ENCODE measurements at places on chromosomes 4 and X. TPM values are rescaled to one million over a fixed set of nuclear protein-coding genes. Genes with fewer than 3 reads are reported as not detected.

Gene GLUD2
- 0.23 TPM for total RNA-seq

- H3K27ac ChIP-seq = no peak overlapping the region
- H3K4me1 ChIP-seq = no peaks in the 10 kb centered on the region
- no peak for DNase-seq
- H3K36me3 ChIP-seq = no peaks in the 10 kb centered on the region
- H3K27me3 ChIP-seq = no peaks in the 10 kb centered on the region
Measured at GRCh38 chrX:3435057-3435456, 88.6 kb upstream of the MXRA5 start.

Gene MAGEH1
- total RNA-seq = 18.9 TPM

Gene GABRQ
- total RNA-seq = 0.14 TPM

DNA sequence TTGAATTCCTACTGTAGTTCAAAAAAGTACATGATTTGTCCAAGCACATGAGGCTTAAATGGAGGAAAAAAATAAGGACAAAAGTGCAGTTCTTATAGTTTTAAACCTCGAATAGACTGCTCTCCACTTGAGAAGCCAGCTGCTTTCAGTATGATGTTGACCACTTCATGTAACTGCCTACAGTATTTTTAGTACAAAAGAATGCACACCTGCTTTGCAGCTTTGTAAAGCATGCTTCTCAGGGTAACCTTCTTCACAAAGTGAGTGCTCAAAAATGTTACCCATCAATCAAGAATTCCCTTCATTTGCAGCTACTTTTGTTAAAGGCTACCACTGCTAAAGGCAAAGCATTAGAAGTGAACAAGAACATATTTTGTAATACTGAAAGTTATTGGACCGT, 83.4 kb upstream of the FAM47B start:
- no peak overlapping the region for H3K4me3 ChIP-seq
- no peak for DNase-seq
- no peak overlapping the region for H3K27ac ChIP-seq

Gene NKX1-1
- total RNA-seq = not detected

DNA sequence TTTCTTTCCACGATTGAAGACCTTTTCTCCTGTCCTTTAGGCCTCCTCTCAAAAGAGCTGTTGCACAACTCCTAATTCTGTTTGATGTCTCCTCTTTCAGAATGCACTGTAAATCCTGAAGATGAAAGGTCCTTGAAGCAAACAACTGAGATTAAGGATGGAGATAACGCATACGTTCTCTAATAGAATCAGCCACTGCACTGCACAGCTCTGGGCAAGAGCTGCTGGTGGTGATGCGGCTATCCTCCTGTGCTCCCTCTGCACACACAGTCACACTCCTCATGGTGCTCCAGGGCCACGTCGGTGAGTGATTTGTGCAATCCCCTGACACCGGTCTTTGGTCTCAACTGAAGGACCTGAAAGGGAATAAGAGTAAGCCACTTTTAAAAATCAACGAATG, 208.7 kb downstream of the PDGFC start:
- H3K36me3 ChIP-seq = no peaks in the 10 kb centered on the region
- H3K27ac ChIP-seq = no peak overlapping the region
- H3K4me1 ChIP-seq = no peaks in the 10 kb centered on the region
- no peaks in the 10 kb centered on the region for H3K27me3 ChIP-seq
- no peak overlapping the region for H3K4me3 ChIP-seq

- no peak overlapping the region for H3K4me3 ChIP-seq
- H3K27me3 ChIP-seq = peaks cover 30% of the 10 kb centered on the region
- no peaks in the 10 kb centered on the region for H3K36me3 ChIP-seq
- no peak for DNase-seq
- H3K27ac ChIP-seq = no peak overlapping the region
Measured at GRCh38 chrX:100717363-100717762, 14.6 kb downstream of the SYTL4 start.

GRCh38 chr4:26048950-26049349, 134.9 kb downstream of the SMIM20 start:
- H3K27me3 ChIP-seq = peaks cover 62% of the 10 kb centered on the region
- no peaks in the 10 kb centered on the region for H3K36me3 ChIP-seq
- H3K27ac ChIP-seq = no peak overlapping the region
- H3K4me1 ChIP-seq = peaks cover 14% of the 10 kb centered on the region

DNA sequence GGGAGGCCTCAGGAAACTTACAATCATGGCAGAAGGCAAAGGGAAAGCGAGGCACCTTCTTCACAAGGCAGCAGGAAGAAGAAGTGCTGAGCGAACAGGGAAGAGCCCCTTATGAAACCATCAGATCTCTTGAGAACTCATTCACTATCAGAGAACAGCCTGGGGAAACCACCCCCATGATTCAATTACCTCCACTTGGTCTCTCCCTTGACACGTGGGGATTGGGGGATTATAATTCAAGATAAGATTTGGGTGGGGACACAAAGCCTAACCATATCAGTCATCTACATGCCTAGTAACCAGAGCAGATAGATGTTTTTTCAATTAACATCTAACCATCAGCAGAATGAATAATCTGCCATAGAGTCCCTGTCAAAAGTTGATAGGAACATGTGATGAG, 30.4 kb downstream of the FAM13A start:
- no peak for DNase-seq
- no peak overlapping the region for H3K27ac ChIP-seq
- no peak overlapping the region for H3K4me3 ChIP-seq
- H3K4me1 ChIP-seq = peaks cover 9% of the 10 kb centered on the region
- no peaks in the 10 kb centered on the region for H3K27me3 ChIP-seq

Gene SPIN2A
- total RNA-seq = 0.72 TPM

Gene PALLD
- 13.5 TPM for total RNA-seq

GRCh38 chr4:66927937-66928336, 617.4 kb downstream of the CENPC start:
- no peak overlapping the region for H3K4me3 ChIP-seq
- H3K27me3 ChIP-seq = no peaks in the 10 kb centered on the region
- no peak for DNase-seq

DNA sequence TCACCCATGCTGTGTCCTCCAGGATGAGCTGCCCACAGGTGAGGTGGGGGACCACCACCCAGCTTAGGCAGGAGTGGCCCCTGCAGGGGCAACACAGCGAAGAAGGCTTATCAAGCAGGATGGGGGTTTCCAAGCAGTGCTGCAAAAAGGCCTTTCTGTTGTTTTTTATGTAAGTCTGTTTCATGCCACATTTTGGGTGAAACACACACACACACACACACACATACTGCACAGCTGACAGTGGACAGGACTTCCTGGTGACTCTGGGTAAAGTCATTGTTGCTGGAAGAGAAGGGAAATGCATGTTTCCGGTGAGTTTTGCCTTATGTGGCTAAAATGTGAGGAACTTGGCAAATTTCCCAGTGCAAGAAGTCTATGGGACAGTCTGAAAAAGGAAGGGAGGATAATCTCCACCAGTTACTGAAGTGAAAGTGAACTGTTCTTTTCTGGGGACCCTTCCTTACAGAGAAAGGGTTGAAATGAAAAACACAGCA, 119.2 kb downstream of the IRF2 start:
- no peaks in the 10 kb centered on the region for H3K36me3 ChIP-seq
- peaks cover 22% of the 10 kb centered on the region for H3K4me1 ChIP-seq
- H3K27ac ChIP-seq = no peak overlapping the region
- no peak overlapping the region for H3K4me3 ChIP-seq

Gene POF1B
- total RNA-seq = 0.12 TPM

Gene NFKB1
- 167 TPM for total RNA-seq

GRCh38 chrX:47563801-47564315, 2.9 kb downstream of the ARAF start:
- H3K27ac ChIP-seq = peak overlapping the region; percentile 89
- peaks cover 9% of the 10 kb centered on the region for H3K36me3 ChIP-seq
- no peaks in the 10 kb centered on the region for H3K27me3 ChIP-seq

Gene GPAT3
- total RNA-seq = 1.2 TPM

DNA sequence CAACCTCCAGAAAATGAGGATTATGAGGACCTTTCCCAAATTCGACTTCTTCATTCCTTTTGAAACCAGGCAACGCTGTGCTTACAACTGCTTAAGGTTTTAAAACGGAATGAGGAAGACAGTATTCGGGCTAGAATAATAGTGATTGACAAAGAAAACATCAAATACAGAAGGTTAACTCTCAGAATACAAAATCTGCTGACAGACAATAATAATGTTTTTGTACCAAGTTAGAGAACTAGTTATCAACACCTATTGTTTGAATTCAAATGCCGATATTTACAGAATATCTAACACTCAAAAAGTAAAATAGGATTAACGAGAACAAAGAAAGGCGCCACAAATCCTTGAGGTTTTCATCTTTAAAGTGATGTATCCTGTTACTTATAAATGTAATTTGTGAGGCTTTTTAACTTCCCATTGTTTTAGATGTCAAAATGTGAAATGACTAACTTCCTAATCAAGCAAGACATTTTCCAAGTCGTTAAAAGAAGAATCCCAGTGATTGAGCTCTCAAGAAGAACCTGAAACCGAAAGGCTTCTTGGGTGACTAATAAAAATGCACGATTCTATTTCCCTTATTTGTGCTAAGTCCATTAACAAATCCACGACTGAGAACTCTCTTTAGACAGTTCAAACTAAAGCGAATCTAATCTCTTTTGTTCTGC, 118.3 kb downstream of the SORBS2 start:
- no peak for DNase-seq
- H3K36me3 ChIP-seq = no peaks in the 10 kb centered on the region
- H3K27me3 ChIP-seq = no peaks in the 10 kb centered on the region
- no peaks in the 10 kb centered on the region for H3K4me1 ChIP-seq
- no peak overlapping the region for H3K27ac ChIP-seq

- no peaks in the 10 kb centered on the region for H3K36me3 ChIP-seq
- no peak overlapping the region for H3K27ac ChIP-seq
- no peak for DNase-seq
- no peak overlapping the region for H3K4me3 ChIP-seq
Measured at GRCh38 chrX:28756647-28757046, 169.4 kb downstream of the IL1RAPL1 start.

Gene GRID2
- not detected for total RNA-seq

Gene NOX1
- total RNA-seq = not detected

Gene CLDN34
- not detected for total RNA-seq

Gene TCEAL8
- 30.9 TPM for total RNA-seq

DNA sequence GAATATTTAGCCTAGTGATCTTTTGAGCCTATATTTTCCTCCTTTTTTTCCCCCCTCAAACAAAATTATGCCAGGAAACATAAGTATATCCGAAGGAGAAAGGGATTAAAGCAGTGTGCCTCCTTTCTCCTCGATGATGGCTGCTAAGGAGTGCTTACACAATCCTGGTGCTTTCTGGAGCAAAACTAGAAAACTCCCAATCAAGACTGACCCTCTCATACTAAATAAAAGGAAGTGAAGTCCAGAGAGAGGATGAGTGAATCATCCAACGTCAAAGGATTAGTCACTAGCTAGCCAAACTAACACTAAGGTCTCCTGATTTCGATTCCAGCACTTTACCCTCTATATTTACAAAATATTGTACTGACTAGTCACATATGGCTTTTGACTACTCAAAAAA, 146.8 kb downstream of the PPP3CA start:
- no peak overlapping the region for H3K27ac ChIP-seq
- no peak overlapping the region for H3K4me3 ChIP-seq
- H3K4me1 ChIP-seq = peaks cover 24% of the 10 kb centered on the region
- H3K27me3 ChIP-seq = no peaks in the 10 kb centered on the region
- no peak for DNase-seq

Gene HTN3
- total RNA-seq = not detected

DNA sequence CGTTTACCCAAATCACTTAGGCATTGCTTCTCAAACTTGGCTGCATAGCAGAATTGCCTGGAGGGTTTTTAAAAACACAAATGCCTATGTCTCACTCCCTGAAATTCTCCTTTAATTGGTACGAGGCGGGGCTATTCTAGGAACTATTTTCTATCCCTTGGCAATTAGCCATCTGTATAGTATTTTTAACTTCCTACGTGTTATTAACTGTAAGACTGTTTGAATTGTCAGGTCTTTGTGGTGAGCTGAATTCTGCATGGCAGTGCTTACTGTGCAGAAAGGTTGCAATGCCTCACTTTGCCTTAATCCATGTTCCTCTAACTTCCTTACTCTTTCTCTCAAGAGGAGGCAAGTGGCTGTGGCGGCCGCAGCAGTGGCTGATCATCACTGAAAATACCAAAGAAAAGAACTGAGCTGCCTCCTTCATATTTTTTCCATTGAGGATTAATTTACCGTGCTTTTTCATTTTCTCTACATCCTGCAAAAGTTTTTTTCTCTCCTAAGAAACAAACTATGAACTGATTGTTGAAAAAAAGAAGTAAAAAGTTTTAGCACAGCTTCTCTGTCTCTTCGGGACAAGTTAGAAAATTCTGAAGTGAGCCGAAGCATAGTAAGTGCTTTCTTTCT, at the start of gene SHROOM3:
SHROOM3 (plus strand) TSS at position 329 of the 627 bp plus-strand sequence. CDS start 824 bp downstream, outside the sequence.
- no peak within 1 kb of the TSS for H3K27ac ChIP-seq
- peaks cover 47% of the 10 kb centered on the region for H3K27me3 ChIP-seq
- H3K36me3 ChIP-seq = no peaks in the 10 kb centered on the region
- peaks cover 9% of the 10 kb centered on the region for H3K4me1 ChIP-seq
- H3K4me3 ChIP-seq = no peak within 1 kb of the TSS

Gene TMEM154
- 16.8 TPM for total RNA-seq

DNA sequence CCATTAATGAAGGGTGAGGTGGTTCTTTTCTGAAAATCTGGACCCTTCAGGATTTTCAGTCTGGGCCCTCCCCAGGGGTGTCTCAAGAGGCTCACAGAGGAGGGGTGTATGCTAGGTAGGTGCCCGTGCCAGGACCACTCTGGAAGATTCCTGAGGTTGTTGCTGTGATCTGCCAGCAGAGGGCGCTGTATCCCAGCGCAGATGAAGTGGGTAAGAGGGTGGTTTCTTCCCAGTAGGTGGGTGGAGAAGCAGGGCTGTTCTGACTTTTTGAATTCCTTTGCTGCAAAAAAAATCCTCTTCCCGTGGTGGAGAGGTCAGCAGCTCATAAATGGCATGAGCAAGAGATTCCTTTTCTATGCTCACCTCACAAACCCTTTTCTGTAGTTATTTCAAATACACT, 51.1 kb downstream of the SCML1 start:
- H3K27ac ChIP-seq = no peak overlapping the region
- peaks cover 16% of the 10 kb centered on the region for H3K27me3 ChIP-seq
- no peaks in the 10 kb centered on the region for H3K36me3 ChIP-seq
- peak; percentile 44 for DNase-seq
- H3K4me3 ChIP-seq = no peak overlapping the region
- H3K4me1 ChIP-seq = peaks cover 14% of the 10 kb centered on the region

GRCh38 chr4:155085843-155086530, 122.4 kb upstream of the NPY2R start:
- no peak for DNase-seq
- H3K4me3 ChIP-seq = no peak overlapping the region
- no peak overlapping the region for H3K27ac ChIP-seq
- H3K27me3 ChIP-seq = no peaks in the 10 kb centered on the region
- H3K36me3 ChIP-seq = no peaks in the 10 kb centered on the region
